Stimulated activated CD4-positive, alpha-beta T cell treated with anti-CD3 and anti-CD28 coated beads, TNF-alpha, amount 100 ng/mL, for 4 hours (primary cell): ENCODE measurements at places on chromosomes 3 and 15.
A peak's percentile ranks its signal among the peaks of the same experiment; 100 is the strongest.

DNA sequence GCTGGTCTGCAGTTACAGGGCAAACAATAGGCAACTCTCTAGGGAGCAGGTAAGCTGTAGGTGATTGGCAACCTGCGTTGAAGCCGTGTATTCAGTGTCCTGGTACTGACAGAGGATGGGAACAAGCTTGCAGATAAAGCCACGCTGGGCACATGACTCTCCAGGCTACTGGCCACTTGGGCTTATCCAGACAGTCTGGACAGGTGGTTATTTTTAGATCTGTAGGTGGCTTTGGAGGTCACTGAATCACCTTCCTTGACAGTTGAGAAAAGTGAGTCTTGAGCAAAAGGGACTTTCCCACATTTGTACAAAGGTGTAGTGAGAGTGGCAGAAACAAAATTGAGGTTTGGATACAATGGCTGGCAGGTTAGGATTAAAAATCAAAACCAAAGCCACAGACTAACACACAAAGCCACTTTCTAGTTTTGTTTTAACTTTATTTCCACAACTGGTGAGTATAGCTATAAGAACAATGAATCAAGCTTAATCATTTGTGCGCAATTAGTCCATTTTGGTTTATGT lies 22.3 kb upstream of the IL1RAP start:
- no peak for DNase-seq

- DNase-seq: no peak
These were observed 30.7 kb downstream of the C3orf38 start for GRCh38 chr3:88180398-88180999.

GRCh38 chr3:183299976-183300375 lies 46.9 kb downstream of the B3GNT5 start:
- DNase-seq: no peak

GRCh38 chr3:43759297-43759782 lies 68.6 kb downstream of the ABHD5 start:
- DNase-seq: no peak

- peak; percentile 22 for DNase-seq
These were observed 6.5 kb downstream of the CHD2 start for GRCh38 chr15:92906563-92907081.

- DNase-seq: no peak
These were observed 160.8 kb downstream of the EPHB1 start for GRCh38 chr3:134955874-134956273.

- DNase-seq: no peak
These were observed 32.7 kb upstream of the MAP3K13 start for GRCh38 chr3:185330238-185330637.

DNA sequence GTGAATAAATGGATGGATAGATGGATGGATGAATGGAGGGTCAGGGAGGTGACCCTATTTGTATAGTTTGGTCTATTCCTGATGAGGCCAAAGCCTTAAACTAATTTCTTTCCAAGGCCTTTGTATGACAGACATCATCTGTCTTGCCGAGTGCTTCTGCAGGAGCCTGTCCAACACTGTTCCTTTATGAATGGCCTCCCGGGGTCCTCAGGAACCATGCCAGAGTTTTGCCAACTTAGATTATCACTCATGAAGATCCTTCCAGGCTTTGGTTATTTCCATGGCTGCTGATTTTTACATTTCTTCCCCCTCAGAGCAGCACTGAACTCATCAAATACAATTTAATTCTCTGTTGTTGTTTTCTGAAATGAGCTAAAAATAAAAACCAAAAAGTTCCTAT lies 133.0 kb upstream of the SOX2 start:
- DNase-seq: no peak

- DNase-seq: no peak
These were observed 68.0 kb downstream of the GMPS start for GRCh38 chr3:155938409-155938808.

DNA sequence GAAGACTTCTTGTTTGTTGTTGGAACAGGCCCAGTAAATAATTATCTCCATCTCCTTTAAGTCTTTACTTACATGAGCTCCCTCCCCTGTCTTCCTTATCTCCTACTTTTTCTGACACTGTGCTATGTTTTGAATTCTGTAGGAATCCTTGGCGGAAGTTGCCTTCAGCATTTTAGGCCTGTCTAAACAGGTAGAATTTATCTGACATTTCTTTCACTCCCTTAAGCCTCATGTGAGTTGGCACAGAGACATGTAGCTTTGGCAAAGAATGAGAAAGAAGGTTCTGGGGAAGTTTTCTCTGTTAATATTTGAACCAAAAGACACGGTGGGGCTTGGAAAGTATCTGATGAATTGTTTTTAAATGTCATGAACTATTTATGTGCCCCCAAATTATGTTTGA lies 8.1 kb downstream of the MCTP2 start:
- no peak for DNase-seq

- DNase-seq: peak; percentile 11
These were observed 70.6 kb upstream of the STT3B start for GRCh38 chr3:31462050-31462569.

DNA sequence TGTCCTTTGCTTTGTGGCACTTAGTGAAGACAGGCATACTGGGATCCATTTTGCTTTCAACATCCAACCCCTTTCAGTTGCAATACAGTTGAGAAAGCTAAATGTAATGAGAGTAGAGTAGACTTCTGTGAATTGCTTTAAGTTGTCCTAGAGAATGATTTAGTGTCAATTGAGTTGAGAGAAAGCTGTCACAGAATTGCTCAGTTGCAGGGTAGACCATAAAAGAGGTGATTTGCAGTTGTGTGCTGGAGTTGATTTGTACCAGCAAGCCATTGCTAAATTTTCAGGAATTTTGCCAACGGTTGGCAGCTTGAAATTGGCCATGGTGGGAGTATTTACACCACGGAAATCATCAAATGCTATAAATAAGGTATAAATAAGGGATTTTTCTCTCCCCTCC lies 2.2 kb downstream of the ABHD5 start:
- DNase-seq: no peak

DNA sequence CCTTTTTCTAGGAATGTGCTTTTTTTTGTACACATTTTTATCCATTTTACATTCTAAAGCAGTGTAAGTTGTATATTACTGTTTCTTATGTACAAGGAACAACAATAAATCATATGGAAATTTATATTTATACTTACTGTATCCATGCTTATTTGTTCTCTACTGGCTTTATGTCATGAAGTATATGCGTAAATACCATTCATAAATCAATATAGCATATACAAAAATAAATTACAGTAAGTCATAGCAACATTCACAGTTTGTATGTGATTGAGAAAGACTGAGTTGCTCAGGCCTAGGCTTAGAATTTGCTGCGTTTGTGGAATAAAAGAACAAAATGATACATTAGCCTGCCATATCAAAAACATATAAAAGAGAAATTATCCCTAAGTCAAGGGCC lies 16.5 kb downstream of the THBS1 start:
- no peak for DNase-seq

DNA sequence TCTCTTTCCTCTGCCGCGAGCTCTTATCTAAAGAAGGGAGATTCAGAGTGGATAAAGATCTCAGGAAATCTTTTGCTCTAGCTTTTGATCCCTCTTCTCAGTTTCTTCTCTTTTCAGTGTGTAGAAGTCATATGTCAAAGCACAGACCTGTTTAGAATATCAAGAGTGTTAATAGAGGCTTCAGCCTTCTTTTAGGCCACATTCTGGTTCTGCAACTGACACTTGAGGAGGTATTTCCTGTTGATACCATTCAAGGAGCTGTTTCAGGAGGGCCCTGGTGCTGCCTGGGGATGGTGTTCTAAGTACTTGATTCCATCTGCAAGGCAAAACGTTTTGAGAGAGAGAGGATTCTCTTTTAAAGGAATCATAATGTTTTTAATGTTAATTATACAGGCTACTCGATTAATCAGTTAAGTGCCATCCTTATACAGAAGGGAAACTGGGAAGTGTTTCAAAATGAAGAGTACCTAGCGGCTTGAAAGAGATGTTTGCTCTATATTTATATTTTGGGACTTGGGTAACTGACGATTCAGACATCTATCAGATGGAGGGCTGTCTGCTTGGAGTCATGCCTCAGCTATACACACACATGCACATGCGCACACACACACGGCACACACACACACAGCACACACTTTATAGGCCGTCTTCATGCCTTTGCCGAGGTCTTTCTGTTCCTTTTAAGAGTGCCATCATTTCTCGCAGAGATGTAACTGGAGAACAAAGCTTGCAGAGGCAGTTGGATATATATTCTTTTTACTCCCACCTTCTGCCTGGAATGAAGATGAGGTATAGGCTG lies 313.9 kb downstream of the PTPRG start:
- DNase-seq: no peak

DNA sequence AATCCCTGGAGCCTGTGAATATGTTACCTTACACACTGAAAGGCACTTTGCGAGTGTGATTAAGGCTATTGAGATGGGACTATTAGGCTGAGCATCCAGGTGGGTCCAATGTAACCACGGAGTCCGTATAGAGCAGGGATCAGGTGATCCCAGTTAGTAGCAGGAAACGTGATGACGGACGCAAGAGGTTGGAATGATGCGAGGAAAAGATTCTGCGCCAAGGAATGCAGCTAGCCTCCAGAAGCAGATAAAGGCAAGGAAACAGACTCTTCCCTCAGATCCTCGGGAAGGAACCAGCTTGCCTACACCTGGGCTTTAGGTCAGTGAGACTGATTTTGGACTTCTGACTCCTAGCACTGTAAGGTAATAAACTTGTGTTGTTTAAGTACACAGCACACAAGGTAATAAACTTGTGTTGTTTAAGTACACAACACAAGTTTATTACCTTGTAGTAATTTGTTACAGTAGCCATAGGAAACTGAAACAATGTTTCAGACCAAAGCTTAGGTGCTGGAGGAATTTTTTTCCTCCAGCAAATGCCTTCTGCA lies 125.0 kb downstream of the CHST2 start:
- no peak for DNase-seq
